Mononuclear cell (primary cell): ENCODE measurements at places on chromosomes 13 and 19. TPM values are rescaled to one million over a fixed set of nuclear protein-coding genes. Genes with fewer than 3 reads are reported as not detected.

Gene STAP2
- total RNA-seq: 0.42 TPM

Gene CXCL17
- total RNA-seq: not detected

Gene FGF21
- not detected for total RNA-seq

Gene SMARCA4
- 36.0 TPM for total RNA-seq

Gene DDA1
- total RNA-seq: 13.7 TPM

Gene RAB11B
- 24.3 TPM for total RNA-seq

Gene CBY2
- total RNA-seq: 0.21 TPM

Gene FFAR2
- total RNA-seq: 16.5 TPM

Gene SLC15A1
- total RNA-seq: not detected

Gene C19orf67
- not detected for total RNA-seq

Gene FGF14
- under 0.01 TPM for total RNA-seq
